ENCODE measurements at places on chromosomes 2 and 18.

GRCh38 chr2:167187978-167188967, 300.0 kb downstream of the XIRP2 start:
- DNase-seq = no peak

GRCh38 chr18:62979176-62979575, 263.8 kb downstream of the PHLPP1 start:
- DNase-seq = no peak

DNA sequence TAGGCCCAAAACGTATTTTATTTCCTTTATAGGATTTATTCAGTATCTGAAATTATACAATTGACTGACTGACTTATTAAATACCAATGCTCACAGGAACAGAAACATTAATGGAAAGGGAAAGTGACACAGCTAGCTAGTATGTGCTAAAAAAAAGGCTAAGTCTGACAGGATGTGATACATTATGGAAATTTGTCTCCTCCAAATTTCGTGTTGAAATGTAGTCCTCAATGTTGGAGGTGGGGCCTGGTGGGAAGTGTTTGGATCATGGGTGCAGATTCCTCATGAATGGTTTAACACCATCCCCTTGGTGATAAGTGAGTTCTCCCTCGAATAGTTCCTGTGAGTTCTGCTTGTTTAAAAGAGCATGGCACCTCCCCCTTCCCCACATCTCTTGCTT, 70.6 kb upstream of the WDR75 start:
- DNase-seq = no peak

DNA sequence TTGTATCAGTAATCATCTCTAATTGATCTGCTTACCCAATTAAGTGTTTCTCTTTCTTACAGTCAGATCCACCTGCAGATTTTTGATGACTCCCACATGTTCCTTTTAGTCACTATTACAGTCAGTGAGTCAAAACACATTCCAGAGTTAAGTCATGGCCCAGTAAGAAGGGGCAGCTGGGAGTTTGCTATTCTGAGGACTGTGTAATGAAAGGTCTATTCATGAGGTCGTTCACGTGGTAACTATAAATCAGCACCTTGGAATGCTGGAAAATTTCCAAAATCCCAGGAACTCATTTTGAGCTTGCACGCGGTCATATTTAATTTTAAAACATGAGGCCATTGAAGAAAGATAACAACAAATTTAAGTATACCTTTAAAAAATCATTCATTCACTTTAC, 252.5 kb downstream of the XIRP2 start:
- DNase-seq = no peak

- no peak for DNase-seq
These were observed 106.3 kb upstream of the B3GNT2 start for GRCh38 chr2:62089658-62090057.

DNA sequence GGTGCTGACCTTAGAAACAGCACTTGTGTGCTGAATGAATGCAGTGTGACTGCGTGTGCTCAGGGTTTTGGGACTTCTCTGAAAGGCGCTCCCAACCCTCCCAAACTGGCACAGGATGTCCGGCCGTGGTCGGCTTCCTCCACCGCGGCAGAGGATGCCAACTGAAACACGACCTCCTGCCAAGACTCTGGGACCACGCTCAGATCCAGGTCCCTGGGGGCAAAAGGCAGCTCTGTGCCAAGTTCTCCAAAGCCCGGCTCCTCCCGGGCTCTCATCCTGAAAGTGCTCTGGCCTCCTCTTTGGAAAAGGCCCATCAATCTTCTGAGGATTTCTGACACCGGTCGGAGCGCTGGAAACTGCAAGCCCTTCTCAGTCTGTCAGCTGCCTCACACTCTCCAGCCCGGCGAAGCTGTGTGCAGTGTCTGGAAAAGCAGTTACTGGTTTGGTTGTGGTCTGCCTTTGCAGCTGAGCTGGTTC, 32.3 kb upstream of the ZBTB7C start:
- no peak for DNase-seq

GRCh38 chr2:41000906-41001305, 549.0 kb upstream of the SLC8A1 start:
- DNase-seq = no peak

DNA sequence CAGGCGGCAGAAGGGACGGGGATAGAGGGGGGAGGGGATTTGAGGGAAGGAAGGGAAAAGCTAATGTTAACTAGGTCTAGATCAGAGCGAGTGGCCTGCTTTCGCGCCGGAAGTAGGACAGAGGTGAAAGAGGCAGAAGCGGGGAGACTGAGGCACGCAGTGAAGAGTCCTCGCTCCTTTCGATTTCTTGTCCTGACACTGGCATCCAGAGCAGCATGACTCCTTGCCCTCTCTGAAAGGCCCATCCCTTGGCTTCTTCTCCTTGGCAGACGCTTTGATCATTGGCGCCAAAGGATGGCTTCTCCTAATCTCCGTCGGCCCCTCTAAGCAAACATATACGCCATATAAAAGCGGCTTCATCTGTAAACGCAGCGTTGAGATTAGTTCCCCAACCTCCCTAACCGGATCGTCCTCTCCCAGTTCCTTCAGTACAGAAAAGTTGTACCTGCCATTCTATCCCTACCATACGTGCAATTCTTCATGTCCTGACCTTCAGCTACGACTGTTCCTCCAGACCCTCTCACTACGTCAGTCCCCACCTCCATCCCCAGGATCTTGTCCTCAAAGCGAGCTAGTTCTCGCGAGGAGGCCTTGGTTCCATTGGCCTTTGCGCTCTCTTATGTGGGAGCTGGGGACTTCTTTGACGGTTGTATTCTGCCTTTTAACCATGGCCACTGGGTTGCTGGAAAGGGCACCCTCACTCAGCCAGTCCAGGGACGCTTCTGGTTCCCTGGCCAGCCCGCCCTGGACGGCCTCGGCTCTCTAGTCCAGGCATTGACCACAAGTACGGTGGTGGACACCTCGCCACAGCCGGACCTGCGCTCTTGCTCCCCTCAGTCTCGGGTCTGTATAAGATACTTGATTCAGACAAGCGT, 857 bp upstream of the NEUROD1 start:
- no peak for DNase-seq

DNA sequence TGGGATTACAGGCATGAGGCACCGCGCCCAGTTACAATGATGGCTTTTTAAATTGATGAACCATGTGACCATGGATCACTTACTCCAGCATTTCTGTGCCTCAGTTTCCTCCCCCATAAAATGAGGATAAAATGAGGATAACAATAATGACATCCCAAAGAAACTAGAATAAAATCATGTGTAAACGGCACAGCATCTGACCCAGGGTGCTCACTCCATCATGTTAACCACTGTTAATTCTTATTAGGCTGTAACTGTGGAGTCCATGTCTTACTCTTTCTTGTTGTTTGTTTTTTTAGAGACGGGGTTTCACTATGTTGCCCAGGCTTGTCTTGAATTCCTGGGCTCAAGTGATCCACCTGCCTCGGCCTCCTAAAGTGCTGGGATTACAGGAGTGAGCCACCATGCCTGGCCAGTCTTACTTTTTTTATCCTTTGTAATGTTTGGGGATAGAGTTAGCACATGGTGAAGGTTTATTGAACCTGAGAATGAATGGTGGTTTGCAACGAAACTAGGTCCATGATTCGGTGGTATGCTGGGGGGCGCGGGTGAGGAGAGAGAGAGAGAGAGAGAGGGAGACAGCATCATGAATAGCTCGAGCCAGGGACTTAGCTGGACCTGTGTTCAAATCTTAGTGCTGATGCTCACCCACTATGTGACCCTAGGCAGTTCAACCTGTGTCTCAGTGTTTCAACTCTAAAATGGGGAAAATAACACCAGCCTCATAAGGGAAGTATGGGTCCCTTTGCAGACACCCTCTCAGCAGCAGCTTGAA, 52.3 kb downstream of the MYCN start:
- DNase-seq = no peak

- no peak for DNase-seq
These were observed 238.5 kb downstream of the ALPK2 start for GRCh38 chr18:58390399-58390798.

- DNase-seq = no peak
These were observed 18.7 kb upstream of the DYTN start for GRCh38 chr2:206736935-206737334.

- DNase-seq = no peak
These were observed 186.4 kb downstream of the PIK3C3 start for GRCh38 chr18:42141439-42141838.

GRCh38 chr2:6526093-6526824, 339.4 kb downstream of the CMPK2 start:
- no peak for DNase-seq

DNA sequence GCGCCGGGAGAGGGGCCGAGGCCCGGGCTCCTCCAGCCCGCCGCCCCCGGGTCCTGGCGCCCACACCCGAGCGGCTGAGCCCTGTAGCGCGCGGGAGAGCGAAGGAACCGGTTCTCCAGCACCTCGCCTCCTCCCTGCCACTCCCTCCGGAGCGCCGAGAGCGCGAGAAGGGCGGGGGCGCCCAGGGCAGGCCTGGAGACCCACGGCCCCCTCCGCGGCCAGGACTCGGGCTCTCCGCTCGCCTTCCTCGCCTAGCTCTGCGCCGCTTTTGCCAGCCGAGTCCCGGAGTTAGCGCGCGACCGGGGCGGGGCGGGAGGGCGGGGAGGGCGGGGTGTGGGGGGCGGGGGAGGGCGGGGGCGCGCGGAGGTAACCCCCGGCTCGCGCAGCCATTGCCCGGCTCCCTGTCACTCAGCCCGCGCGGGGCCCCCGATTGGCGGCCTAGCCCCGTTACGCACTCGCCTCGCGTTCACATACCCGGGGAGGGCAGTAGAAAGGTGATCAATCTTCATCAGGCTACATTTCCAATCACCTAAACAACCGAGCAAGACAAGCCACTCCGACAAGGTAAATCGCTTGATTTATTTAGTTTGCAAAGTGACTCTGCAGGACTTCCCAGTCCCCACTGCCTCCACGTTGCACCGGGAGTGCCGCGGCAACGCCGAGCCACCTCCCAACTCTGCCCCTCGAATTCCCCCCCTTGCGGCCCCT, at the start of gene OTX1:
Gene OTX1 (plus strand): TSS at position 497 of the 708 bp plus-strand sequence. CDS start 2,161 bp downstream, outside the sequence.
- DNase-seq = peak; percentile 54

DNA sequence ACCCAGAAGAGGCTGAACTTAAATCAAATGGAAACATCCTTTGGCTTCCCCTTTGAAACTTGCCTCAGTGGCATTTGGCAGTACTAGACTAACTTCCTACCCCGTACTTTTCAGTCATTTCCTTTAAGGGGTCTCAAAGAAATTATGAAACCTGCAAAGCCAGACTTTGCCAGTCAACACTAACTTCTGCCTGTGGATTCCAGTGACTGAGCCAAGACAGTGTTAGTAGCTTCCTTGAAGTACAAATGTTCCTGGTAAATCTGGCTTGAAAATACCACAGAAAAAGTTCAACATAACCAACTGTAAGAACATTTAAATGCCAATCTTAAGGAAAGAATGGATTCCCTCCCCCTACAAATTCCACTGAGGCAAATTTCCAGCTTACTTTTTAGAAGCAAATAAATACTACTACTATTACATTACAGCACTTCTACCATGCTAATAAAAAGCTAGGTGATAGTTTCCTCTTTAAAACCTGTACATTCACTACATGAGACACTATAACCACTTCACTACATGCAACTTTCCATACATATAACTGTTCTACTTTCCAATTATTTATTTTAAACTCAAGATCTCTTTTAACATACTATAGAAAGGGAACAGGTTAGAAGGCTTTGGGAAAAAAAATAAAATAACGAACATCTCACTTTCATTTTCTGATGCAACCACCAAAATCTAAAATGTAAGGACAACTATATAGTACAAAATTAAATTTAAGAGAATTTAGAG, 2.4 kb downstream of the PELI1 start:
- DNase-seq = no peak

DNA sequence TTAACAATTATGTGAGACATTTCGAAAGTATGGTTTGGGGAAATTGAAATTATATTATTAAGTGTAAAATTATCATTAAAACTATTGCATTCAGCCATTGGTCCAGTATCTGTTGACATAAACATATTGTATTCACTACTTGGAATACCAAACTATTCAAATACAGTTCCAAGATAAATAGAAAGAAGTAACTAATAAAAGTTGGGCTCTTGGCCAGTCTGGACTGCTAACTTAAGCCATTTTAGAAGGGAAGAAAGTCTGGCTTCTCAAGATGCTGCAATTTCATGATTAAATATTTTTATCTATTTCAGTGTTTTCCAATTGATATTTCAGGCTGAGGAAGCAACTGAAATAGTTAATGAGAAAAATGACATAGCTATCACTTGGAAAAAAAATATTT, 109.8 kb upstream of the CHRNA1 start:
- no peak for DNase-seq

DNA sequence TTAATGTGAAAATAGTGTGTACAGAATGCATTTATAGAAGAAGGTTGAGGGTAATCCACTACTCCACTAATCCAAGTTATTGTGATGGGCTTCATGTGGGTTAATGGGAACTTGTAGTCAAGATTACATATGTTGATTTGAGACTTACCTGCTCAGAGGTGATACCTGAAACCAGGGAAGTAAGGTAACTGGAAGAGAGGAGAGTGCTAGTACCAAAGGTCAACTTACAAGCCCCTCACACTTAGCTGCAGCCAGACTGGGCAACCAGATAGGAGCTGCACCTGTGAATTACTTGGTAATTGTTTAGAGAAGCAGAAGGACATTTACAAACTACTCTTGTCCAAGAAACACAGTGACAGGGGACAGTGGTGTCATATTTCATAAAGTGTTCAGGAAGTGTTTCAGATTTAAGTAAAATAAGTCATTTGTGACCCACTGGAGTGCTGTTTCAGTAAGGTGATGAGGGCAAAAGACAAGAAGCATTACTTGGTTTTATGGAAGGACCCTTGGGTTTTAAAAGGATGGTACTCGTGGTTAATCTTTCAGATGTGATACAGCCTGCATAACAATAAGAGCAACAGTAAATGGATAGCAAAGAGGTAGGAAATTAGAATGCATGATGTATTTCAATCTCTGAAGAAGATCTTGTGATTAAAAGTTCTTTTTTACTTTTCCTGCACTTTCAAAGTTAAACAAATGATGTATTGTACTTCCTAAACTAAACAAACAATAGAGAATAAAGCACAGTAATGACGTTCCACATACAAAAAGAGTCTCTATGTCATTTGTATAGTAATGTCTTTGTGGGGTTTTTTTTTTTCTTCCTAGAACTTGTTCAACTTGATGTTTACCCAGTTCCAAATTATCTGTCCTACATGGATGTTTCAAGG, 189.3 kb downstream of the PHLPP1 start:
- no peak for DNase-seq

- no peak for DNase-seq
These were observed 30.8 kb upstream of the CCL20 start for GRCh38 chr2:227782804-227783203.

- no peak for DNase-seq
These were observed 238.3 kb downstream of the EN1 start for GRCh38 chr2:118609138-118609537.

DNA sequence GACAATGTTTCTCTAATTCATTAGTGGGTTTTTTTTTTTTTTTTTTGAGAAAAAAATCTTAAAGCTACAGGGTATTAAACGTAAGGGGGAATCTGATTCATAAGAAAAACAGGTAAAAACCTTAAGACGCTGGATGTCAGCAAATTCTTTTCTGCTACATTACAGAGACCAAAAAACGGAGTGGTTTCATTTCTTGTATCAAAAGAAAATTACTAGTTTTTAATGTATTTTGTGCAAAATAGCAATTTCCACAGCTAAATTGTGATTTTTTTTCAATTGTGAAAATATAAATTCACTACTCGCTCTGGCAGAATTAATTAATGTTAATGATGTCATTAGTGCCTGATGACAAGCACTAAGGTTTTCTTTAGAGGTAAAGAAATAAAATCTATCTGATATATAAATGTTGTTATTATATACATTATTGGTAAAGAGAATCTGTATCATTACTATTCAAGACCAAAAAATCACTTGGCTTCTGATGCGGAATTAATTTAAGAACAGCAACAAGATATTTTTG, 9.9 kb downstream of the OTX1 start:
- no peak for DNase-seq
